ENCODE measurements at places on chromosomes 6 and 20.

DNA sequence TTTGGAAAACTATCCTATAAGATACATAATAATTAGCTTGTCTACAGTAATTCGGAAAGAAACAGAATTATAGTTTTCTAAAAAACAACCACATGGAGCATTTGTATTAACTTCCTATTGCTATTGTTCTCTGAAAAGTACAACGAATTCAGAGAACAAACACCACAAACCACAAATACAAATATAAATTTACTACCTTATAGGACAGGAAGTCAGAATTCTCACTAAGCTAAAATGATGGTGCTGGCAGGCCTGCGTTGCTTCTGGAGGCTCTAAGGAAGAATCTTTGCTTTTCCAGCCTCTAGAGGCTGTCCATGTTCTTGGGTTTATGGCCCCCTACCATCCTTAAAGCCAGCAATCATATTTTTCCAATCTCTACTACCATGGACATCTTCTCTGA is 173.6 kb upstream of the TCF21 start:
- no peak for DNase-seq

DNA sequence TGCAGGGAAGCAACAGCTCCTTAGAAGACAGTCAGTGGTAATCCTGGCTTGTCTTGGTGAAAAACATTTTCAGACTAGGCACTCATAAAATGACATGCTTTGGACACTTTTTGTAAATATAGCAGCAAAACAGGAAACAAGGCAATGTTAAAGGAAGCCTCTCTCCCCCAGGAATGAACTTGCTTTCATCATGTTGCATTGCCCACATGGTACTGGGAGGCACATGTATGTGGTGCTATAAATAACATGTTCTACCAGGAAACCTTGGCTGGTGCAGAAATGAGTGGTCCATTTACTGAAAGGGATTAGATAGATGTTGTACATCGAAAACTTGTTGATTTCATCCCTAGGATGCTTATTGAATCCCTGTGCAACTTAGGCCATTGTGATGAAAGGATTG is 121.4 kb upstream of the RREB1 start:
- no peak for DNase-seq

GRCh38 chr6:134515986-134516385 is 198.1 kb upstream of the SGK1 start:
- DNase-seq = peak; percentile 68

DNA sequence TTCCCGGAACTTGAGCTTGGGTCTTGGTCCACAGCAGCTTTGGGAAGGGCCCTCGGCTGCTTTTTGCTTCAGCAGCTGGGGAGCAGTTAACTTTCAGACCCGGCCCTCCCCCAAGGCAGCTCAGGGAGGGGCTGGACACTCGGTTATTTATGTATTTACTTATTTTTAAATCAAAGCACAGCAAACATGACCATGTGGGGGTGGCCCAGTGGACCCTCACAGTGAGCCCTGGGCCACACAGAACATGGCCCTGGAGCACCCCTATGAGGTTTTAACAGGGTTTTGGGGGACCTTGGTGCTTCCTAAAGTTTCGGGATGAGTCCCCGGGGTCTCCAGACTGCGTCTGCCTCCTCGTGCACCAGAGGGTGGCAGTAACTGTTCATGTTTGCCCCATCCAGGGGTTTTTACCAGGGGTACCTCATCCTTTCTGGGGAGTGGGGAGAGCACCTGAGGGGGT is 26.6 kb upstream of the NPBWR2 start:
- peak; percentile 13 for DNase-seq

DNA sequence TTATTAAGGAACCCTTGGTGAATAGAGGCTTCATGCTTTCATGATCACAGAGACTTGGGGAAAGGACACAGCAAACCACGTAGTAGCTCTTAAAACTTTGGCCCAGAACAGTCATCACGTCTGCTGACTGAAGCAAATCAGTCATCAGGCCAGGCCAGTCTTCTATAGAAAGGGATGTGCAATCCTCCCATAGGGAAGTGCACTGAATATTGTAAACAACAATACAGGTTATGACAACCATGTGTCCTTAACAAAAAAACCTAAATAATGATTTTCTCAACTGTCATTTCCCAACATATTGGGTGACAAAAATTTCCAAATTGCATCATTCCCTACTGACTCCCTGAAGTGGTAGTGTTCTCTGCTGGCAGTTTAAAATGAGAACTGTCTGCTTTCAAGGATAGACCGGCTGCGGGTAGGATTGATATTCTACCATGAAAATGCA is 388.2 kb upstream of the CITED2 start:
- no peak for DNase-seq

DNA sequence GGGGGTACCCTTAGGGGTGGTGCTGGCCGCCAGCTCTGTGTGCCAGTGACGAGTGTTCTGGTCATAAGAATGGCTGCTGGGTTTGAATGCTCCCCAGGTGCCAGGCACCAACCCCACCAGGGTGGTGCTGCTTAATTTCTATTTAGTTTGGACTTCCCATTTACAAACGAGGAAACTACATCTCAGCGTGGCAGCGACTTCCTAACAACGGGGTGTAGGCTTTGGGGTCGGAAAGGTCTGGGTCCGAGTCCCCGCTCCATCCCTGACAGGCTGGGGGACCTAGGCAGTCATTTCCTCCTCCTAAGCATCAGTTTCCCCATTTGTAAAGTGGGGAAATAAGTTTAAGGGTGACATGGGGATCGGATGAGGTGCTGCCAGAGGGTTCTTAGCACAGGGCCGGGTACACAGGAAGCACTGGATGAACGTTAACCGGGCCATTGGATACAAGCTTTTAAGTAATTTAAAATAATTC is 30.3 kb downstream of the CEBPB start:
- no peak for DNase-seq

DNA sequence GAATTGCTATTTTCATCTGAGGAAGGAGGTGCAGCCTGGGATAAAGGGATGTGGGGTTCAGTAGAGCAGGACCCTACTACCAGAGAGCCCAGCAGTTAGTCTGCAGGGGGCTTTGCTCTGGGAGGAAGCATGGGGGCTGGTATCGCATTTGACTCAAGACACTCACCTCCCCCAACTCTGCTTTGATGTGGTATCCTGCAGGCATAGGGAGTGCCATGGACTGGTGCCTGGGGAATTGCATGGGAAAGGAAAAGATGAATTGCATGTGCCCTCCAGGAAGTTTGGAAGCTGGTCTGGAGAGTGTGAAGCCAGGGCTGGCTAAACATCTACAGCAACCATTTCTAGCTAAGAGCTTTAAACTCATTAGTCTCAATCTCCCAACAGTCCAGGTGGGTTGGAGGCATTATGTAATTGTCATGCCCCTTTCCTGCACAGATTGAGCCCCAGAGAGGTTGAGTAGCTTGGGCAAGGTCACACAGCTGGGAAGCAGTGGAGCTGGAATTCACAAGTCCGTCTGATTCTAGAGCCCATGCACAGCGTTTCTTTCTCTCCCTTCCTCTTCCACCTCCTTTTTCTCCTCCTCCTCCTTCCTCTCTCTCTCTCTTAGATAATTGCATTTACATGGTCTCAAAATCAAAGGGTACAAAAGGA is 26.2 kb upstream of the PNPLA1 start:
- no peak for DNase-seq

DNA sequence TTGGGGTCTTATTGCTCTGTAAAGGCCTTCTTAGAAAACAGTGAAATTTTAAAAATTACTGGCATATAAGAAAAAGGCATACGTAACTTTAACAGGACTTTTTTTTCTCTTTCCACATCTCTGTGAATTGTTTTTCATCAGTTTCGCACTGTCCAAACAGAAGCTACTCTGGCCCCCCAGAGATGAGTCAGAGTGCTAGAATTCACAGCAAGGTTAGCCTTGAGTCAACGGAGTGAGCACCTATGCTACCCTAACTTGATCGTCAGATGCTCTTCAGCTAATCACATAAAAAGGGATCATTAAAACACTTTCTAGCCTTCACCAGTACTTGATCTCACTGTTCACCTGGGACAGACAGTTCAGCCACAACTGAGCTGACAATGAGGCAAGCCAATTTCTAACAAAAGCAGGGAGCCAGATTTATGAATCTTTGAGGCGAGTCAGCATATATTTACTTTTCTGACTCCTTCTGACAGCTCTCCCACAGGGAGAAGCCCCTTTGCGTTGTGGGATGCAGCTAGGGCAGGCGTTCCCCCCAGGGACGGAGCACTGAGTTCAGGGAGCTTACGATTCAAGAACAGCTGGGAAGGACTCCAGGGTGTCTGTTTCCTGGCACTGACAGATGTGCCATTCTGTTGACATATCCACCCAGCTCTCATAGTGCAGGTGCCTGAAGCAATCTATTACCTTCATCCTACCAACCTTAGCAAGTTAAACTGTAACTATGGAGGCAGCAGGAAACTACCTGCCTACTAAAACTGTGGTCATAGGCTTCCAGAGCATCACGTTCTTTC is 46.4 kb upstream of the SPDEF start:
- DNase-seq = peak; percentile 48

- DNase-seq = peak; percentile 81
Observed at GRCh38 chr6:111210194-111210728, 123.0 kb downstream of the SLC16A10 start.

- DNase-seq = no peak
Observed at GRCh38 chr6:136127873-136128272, 122.2 kb downstream of the MTFR2 start.

- no peak for DNase-seq
Observed at GRCh38 chr6:62393608-62394007, 107.6 kb upstream of the KHDRBS2 start.

DNA sequence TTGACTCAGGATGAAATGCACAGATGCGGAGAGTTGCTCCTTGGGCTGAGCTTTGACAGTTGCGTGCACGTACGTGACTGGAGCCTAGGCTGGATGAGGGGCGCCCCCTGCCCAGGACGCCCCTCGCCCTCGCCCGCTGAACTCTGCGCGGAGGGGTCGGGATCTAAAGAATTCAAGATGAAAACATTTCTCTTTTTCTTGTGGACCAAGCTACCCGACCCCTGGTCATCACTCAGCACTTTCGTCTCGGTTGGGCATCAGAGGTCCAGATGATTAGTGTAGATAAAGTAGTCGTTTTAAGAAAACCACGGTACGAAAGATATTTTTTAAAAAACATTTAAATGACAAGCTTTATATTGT is 700 bp downstream of the DTD1 start:
- DNase-seq = no peak

All from choroid plexus epithelial cell (primary cell).